ENCODE measurements at places on chromosomes 3 and 15.
A peak's percentile ranks its signal among the peaks of the same experiment; 100 is the strongest.

DNA sequence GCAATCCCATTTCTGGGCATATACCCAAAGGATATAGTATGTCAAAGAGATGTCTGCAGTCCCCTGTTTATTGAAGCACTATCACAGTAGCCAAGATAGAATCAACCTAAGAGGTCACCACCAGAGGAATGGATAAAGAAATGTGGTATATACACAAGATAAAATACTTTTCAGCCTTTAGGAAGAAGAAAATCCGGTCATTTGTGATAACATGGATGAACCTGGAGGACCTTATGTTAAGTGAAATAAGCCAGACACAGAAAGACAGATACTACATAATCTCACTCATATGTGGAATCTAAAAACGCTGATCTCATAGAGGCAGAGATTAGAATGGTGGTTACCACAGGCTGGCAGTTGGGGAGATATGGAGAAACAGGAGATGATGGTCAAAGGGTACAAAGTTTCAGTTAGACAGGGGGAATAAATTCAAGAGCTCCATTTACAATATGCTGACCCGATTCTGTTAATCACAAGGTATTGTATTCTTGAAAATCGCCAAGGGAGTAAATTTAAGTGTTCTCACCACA, 195.8 kb downstream of the MTHFS start:
- no peak for DNase-seq

- DNase-seq = no peak
Measured at GRCh38 chr3:33786565-33787327, 11.7 kb upstream of the PDCD6IP start.

DNA sequence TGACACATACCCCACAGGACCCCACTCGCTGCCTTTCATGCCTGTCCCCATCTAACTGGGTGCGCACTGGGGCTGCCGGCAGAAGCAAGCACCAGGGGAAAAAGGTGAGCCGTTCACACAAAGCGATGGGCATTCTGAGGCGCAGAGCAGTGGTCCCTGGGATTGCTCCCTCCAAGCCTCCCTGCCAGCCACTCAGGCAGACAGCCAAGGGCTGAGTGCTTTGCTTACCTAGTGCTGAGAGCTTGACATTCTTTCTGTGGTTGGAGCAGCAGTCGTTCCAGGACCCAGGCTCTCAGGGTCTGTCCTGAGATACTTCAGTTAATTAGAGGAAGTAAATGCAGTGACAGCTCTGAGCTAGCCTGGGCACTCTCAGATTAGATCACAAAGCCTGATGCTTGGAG, 5.7 kb downstream of the ESYT3 start:
- DNase-seq = no peak

- DNase-seq = no peak
Measured at GRCh38 chr15:28945626-28946230, 60.0 kb downstream of the APBA2 start.

GRCh38 chr3:126355777-126356372, 1.3 kb downstream of the KLF15 start:
- DNase-seq = peak; percentile 67

DNA sequence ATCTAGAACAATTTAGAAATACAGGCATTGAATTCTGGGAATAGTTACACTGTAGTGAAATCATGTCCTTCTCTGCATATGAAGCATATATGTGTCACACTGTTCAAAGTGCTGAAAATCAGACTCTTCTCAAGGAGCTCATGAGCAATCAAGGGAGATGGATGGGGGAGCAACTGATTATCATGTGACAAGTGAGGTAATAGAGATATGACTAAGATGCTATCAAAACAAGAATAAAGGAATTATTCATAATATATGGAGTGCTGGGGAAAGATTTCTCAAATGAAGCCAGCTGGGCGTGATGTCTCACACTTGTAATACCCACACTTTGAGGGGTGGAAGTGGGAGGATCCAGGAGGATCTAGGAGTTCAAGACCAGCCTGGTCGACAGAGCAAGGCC, 74.9 kb upstream of the CHRNB4 start:
- no peak for DNase-seq

Data from omental fat pad (tissue), 4 donors.